ENCODE measurements at places on chromosomes 7 and 10.

DNA sequence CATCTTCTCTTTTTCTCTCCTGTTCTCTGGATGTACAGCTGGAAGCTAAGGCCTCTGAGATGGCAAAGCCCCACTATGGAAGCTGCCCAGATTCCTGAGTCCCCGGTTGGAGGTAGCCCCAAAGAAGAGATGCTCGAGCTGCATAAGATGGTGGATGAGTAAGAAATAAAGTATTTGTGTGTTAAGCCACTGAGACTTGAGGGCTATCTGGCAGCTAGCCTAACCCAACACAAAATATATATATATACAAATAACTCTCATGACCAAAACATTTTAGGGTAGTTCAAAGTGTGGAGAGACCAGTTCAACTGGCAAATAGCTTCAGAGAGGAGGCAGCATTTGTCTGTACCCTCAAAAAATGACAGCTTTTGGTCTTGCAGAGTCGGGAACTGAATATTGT is 72.4 kb upstream of the PDE1C start:
- no peak for DNase-seq

- DNase-seq, result no peak
These were observed 386.6 kb downstream of the SH2D4B start for GRCh38 chr10:80924063-80924952.

DNA sequence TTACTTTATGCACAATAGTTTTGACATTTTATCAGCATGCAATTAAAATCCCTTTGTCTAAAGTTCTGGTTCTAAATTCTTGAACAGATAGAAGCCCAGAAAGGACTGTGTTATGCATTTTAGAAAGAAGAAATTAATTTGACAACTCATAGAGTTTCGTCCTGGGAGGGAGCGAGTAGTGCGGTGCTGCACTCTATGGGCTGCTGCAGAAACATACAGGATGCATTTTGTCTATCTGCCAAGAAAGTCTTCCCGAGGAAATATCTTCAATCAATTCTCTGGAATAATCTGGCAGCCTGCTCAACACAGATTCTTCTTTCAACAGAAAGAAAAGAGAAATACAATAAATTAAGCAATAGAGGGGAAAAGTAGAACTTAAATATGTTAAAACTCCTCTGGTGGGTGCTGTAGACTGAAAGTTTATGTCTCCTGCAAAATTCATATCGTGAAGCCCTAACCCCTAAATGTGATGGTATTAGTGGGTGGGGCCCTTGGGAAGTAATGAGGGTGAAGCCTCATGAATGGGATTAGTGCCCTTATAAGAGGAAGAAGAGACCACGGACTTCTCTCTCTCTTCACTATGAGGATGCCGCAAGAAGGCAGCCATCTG is 39.0 kb upstream of the IFRD1 start:
- no peak for DNase-seq

DNA sequence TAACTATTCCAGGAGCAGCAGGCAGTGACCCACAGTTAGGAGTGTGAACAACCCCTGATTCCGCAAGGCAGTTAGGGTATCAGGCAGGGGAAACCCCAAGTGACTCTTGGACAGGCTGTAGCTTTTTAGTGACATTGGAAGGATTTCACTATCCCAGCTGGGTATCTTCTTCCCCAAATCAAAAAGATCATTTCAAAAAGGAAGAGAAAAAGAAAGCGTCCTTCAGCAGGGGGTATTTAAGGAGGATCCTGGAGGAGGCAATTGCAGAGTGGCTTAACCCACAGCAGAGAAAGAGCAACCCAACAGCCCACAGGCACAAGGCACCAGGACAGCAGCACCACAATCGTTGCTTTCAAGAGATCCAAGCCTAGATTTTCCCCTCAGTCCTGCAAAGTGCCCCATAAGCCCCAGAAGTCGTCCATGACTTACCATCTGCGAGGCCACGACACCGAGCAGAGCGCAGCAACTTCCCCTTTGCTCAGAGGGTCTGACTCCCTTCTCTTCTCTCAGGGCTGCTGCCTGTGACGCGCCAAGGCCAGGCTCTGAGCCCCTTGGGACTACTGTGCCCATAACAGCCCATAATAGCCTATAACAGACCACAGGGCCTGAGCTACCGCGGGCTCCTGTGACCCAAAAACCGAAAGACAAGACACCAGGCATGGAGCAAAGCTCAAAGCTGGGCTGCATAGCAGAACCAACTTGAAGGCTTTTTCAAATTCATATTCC is 19.8 kb downstream of the PIK3AP1 start:
- no peak for DNase-seq

GRCh38 chr10:133474665-133475424 is 21.1 kb downstream of the SCART1 start:
- no peak for DNase-seq

GRCh38 chr7:40546616-40547501 is 412.1 kb downstream of the SUGCT start:
- no peak for DNase-seq

- DNase-seq, result no peak
These were observed 38.8 kb upstream of the ZNF365 start for GRCh38 chr10:62335326-62335725.

- no peak for DNase-seq
These were observed 48.3 kb downstream of the COL17A1 start for GRCh38 chr10:104037261-104037951.

- no peak for DNase-seq
These were observed 751.6 kb downstream of the GRID1 start for GRCh38 chr10:85614981-85615380.

DNA sequence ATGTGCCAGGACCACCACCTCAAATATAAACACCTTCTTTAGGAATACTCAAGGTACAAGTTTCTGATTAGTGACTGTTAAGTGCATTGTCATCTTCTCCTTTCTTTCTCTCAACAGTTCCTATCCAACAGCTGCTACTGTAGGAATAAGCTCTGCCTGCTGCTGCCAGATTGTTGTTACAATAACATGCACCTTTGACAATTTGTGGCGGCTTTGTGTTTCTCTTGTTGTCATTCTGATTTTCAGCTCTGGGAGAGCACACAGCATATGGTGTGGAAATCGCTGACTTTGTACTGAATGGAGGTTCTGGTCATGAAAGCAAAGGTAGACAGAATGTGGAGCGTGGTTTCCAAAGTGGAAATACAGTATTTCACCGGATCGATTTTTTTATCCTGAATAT is 182.8 kb downstream of the SEC23IP start:
- DNase-seq, result no peak

- DNase-seq, result no peak
These were observed 892.0 kb upstream of the CELF2 start for GRCh38 chr10:10125676-10126075.

DNA sequence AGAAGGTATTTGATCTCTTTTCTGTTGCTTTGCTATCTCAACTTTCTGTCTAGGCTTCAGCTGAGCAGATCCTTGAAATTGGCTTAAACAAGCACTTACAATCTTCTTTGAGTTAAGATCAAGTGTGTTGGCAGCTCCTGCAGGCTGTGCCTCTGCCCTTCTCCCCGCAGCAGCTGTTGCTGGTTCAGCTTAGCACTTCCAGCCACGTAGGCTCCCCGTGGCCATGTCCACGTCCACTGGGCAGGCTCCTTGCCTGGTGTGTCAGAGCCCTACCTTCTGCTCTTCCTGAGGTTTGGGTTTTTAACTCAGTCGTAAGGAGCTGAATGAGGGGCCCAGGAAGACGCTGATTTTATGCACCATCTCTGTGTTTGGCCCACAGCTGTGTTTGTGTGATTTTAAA is 47.2 kb downstream of the CAMK1D start:
- DNase-seq, result no peak

DNA sequence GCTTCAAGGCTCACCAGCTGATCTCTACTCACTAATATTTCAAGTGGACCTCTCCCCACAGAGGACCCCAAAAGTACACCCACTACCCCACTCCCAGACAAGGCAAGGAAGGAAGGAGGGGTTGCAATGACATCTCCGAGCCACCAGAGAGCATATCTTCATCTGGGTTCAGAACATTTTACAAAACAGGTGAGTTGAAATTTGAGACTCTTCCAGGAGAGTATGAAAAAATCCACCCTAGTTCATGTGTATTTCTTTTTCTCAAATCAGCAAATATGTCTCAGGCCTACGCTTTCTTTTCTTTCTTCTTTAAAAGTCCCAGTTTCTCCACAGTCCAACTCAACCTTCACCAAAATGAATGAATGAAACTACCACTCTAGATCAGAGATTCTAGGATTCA is 61.9 kb downstream of the SGMS1 start:
- no peak for DNase-seq

- DNase-seq, result no peak
These were observed 90.3 kb upstream of the SFMBT2 start for GRCh38 chr10:7501157-7501556.

DNA sequence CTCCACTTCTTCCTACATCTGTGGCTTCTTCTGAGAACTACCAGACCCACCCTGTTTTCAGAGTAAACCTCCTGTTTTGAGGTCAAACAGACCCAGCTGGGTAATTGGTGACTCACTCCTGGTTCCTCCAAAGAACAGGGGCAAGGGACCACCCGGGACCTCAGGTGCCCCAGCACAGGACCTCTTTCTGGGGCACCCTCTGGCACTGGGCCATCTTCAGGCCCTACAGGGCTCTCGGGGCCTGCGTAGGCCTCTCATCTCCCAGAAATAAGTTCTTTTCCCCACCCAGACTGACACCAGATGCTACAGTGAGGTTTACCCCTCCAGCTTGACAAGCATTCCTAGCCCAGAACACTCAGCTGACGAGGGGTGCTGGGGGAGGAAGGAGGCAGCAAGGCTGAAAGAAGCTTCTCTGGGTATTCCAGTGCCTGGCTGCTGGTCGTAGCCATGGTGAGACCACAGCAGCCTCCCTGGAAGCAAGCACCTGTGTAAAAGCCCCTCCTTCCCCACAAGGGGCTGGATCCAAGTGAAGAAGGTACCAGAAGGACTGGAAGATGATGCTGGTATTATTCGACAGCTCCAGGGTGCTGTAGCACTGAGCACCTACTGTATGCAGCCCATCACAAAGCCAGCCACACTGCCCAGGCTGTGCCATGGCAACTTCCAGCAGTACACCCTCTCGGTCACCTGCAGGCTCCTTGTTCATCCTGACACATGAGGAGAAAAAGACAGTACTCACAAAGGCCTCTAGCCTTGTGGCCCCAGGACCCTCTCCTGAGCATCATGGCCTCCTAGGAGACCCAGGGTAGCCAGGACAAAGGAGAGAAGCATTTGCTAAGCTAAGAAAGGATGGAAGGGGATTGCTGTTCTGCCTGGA is 47.4 kb downstream of the ALOX5 start:
- no peak for DNase-seq

DNA sequence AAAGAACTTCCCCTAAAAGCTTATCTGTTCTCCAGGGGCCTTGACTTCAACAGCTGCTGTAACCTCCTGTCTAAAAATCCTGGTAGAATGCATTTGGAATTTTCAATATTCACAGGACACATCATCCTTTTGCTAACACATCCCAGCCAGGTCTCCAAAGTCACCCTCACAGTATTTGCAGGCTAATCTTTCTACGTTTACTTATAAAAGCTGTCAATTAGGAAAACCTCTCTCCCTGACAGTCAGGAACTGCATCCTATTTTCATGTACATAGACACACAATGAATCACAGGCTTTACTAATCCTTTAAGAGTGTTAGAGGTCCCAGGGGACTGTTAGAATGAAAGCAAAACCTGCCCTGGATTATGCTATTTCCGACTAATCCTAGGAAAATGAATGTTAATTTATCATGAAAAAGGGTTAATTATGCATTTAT is 102.2 kb downstream of the GFRA1 start:
- DNase-seq, result no peak

DNA sequence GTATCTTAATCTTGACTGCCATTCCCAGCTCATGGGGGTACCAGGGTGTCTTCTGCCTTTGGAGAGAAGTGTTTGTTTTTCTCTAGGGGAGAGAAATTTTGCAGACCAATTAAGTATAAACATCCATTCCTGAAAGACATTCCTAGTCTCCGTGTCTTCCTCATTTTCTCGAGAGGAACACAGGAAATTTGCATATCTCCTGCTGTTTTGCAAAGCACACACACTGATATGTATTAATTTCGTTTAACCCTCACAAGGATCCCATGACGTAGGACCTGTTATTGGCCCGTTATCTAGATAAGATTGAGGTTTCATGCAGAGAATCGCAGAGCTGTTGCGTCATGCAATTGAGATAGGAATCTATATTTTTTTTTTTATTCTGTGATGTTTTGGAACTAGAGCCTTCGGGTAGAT is 944 bp downstream of the RHBDD2 start:
- DNase-seq, result no peak

DNA sequence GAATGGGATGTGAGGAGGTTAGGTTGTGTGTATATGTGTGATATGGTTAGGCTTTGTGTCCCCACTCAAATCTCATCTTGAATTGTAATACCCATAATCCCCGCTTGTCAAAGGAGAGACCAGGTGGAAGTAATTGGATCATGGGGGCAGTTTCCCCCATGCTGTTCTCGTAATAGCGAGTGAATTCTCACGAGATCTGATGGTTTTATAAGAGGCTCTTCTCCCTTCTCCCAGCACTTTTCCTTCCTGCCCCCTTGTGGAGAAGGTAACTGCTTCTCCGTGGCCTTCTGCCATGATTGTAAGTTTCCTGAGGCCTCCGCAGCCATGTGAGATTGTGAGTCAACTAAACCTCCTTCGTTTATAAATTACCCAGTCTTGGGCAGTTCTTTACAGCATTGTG is 47.3 kb downstream of the NPVF start:
- no peak for DNase-seq

DNA sequence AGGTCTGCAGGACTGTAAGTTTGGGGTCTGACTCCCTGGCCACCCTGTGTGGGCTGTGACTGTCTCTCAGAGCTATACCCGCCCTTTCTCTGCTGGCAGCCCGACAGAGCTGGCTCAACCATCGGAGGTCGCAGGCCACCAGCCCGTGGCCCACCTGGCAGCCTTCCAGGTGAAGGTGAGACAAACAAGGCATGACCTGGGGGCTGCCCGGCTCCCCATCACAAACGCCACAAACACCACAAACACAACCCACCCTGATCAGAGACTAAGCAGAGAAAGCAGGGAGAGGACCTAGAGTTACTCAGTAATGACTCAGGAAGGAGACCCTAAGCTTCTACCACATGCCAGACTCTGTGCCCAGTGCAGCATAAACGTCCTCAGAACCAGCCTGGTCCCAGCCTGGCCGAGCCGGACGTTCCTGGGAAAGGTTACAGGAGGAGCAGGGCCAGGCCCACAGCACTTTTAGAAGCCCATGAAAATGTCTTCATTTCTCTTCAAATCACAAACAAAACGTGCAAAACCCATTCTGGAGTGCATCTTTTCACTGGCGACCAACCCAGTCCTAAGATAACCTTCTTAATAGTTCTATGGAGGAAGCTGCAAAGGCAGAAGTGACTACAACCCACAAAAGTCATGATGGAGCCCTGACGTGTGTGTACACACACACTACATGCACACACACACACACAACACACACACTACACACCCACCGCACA is 66.8 kb downstream of the MKI67 start:
- DNase-seq, result no peak

GRCh38 chr10:67858971-67859370 is 21.0 kb upstream of the DNAJC12 start:
- no peak for DNase-seq

All from stimulated activated CD4-positive, alpha-beta T cell treated with anti-CD3 and anti-CD28 coated beads, Interleukin-1b, Interleukin-23, amount 100 ng/mL, for 1 hour (primary cell).